NCI-H1105 (cell line): ENCODE measurements at places on chromosomes 2 and 18.

- no peak for DNase-seq
Measured at GRCh38 chr2:124081154-124081716, 56.1 kb downstream of the CNTNAP5 start.

DNA sequence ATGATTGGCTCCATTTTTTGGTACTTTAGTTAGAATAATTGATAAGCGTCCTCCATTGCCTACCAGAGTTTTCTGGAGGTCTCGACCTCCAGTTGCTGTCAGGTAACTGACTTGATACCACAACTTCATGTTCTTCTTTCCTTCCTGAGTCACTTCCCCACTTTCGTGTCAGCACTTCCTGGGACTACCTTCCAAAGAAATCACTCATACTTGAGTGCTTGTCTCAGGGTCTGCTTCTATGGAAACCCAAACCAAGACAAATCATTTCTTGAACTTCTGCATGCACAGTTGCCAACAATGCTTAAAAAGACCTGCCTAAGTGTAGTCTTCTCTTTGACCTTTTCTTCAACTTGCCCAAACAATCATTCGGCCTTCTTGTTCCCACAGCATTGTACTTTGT is 210.3 kb upstream of the ETAA1 start:
- DNase-seq = no peak

- no peak for DNase-seq
Measured at GRCh38 chr2:207330912-207331311, 165.2 kb upstream of the KLF7 start.

DNA sequence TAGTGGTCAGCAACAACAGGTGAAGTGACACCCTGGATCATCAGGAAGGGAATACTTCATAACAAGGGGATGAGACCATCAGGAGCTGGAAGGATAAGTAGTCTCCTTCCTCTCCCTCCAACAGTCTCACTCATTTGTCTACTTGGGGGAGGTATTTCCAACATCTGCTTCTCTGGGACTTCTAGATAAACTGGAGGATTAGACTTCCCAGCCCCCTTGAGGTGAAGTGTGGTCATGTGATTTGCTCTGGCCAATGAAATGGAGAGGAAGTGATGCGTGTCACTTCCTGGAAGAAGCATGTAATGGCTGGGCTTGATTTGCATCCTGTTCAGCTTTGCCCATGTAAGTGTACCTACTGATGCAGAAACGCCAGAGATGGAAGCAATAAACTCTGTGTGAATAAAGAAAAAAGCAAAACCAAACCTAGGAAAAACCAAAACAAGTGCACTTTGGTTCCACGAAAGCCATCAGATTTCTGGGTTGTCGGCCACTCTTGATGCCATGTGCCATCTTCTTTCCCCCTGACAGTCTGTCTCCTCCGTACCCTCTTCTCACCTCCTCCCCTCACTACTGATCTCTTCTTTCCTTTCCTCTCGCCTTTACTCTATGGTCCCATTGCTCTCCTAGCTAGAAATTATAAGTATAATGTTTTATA is 76.1 kb upstream of the DNMT3A start:
- DNase-seq = no peak

GRCh38 chr2:176566961-176567360 is 297.7 kb downstream of the MTX2 start:
- no peak for DNase-seq

DNA sequence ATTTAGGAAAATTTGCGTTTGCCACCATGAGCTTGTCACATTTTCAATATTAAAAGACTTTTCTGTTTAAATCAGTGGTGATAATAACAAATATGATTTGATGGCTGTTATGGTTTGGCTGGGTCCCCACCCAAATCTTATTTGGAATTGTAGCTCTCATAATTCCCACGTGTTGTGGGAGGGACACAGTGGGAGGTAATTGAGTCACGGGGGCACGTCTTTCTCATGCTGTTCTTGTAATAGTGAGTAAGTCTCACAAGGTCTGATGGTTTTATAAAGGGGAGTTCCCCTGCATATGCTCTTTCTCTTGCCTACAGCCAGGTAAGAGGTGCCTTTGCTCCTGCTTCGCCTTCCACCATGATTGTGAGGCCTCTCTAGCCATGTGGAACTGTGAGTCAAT is 83.4 kb upstream of the RGPD4 start:
- DNase-seq = no peak

DNA sequence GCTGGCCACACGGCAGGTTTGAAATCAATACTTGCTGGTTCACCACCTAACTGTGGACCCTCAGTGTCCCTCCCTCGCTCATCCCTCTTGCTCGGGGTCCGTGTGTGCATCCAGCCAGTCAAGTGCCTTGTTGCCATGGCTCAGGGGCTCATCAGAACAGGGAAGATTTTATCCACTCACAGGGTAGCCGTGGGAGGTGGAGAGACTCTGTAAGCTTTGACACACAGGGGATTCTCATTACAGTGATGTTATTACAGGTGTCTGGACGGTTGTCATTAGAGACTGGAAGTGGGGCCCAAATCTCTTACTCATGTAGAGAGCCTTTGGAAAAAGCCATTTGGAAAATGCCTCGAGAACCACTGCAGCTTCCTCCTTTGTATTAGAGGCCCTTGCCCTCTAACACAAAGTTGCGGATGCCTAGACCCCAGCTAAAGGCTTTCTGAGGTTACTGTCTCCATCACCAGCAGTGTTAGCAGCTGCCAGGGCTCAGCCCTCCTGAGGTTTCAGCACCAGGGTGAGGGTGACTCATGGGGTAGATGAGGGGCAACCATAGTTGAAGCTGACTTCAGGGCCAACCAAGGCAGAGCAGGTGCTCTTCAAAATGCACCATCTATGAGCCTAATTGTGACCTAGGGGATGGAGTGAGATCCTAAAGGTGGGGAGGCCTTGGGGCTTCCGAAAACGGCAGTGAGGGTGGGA is 195.6 kb downstream of the CLIP4 start:
- no peak for DNase-seq

DNA sequence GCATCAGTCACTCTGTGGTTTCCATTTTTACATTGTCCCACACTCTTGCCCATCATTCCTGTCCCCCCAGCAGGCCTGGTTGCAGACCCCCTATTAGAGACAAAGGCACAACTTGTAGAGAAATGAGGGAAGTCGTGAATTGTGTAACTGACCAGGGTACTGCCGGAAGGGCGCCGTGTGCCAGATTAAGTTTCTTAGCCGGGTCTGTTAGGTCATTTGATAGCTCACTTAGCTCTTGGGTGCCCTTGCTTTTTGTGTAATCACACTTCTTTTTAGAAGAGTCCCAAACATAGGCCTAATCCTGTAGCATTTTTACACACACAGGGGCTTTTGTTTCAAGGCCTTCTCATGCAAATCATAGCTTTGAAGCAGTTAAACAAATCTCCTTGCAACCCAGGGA is 87.2 kb downstream of the CTAGE1 start:
- no peak for DNase-seq

DNA sequence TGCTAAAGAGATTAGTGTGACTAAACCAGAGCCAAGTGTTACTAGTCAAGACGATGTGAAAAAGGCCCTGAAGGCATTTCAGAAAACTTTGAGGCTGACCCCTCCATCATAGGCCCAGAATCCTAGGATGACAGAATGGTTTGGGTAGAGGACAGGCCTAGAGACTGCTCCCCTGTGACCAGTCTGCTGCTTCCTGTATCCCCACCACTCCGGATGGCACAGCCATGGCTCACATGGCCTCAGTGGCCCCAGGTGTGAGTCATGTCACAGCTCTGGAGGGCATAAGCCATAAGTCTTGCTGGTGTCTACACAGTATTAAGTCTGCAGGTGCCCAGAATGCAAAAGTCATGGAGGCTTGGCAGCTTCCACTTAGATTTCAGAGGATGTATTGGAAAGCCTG is 12.4 kb upstream of the STAT1 start:
- DNase-seq = no peak
